ENCODE measurements at places on chromosomes 11 and 22. TPM values are rescaled to one million over a fixed set of nuclear protein-coding genes. Genes with fewer than 3 reads are reported as not detected.
A peak's percentile ranks its signal among the peaks of the same experiment; 100 is the strongest.

Gene CARD18
- not detected for total RNA-seq

DNA sequence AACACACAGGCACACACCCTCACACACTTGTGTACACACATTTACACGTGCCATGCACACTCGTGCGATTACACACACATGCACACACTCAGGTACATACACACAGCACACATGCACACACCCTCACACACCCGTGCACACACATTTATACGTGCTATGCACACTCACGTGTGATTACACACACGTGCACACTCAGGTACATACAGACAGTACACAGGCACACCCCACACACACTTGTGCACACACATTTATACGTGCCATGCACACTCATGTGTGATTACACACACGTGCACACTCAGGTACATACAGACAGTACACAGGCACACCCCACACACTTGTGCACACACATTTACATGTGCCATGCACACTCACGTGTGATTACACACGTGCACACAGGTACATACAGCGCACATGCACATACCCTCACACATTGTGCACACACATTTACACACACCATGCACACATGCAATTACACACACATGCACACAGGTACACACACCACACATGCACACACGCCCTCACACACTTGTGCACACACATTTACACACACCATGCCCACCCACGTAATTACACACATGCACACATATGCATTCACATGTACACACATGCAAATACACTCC is 4.6 kb downstream of the IFITM10 start:
- no peak overlapping the region for H3K27ac ChIP-seq
- H3K36me3 ChIP-seq, result no peaks in the 10 kb centered on the region
- peaks cover 5% of the 10 kb centered on the region for H3K4me1 ChIP-seq
- no peak overlapping the region for H3K4me3 ChIP-seq
- peaks cover 17% of the 10 kb centered on the region for H3K27me3 ChIP-seq
- DNase-seq, result no peak

- no peak for DNase-seq
- H3K27ac ChIP-seq, result peak overlapping the region; percentile 47
- no peaks in the 10 kb centered on the region for H3K27me3 ChIP-seq
- no peak overlapping the region for H3K4me3 ChIP-seq
- H3K4me1 ChIP-seq, result peaks cover 34% of the 10 kb centered on the region
Observed at GRCh38 chr11:129856036-129856435, 39.3 kb downstream of the NFRKB start.

- no peaks in the 10 kb centered on the region for H3K36me3 ChIP-seq
- H3K4me3 ChIP-seq, result no peak overlapping the region
- no peak overlapping the region for H3K27ac ChIP-seq
- no peak for DNase-seq
- H3K4me1 ChIP-seq, result peaks cover 8% of the 10 kb centered on the region
Observed at GRCh38 chr22:32758866-32759385, 42.6 kb upstream of the TIMP3 start.

GRCh38 chr11:74094393-74094792 is 76.4 kb downstream of the C2CD3 start:
- H3K4me1 ChIP-seq, result peaks cover 2% of the 10 kb centered on the region
- H3K27me3 ChIP-seq, result no peaks in the 10 kb centered on the region
- peaks cover 44% of the 10 kb centered on the region for H3K36me3 ChIP-seq
- no peak overlapping the region for H3K27ac ChIP-seq

GRCh38 chr11:74070723-74071492 is 62.0 kb upstream of the UCP3 start:
- no peak overlapping the region for H3K4me3 ChIP-seq
- H3K36me3 ChIP-seq, result peaks cover 50% of the 10 kb centered on the region
- peaks cover 7% of the 10 kb centered on the region for H3K4me1 ChIP-seq
- H3K27ac ChIP-seq, result no peak overlapping the region
- no peak for DNase-seq
- H3K27me3 ChIP-seq, result no peaks in the 10 kb centered on the region

DNA sequence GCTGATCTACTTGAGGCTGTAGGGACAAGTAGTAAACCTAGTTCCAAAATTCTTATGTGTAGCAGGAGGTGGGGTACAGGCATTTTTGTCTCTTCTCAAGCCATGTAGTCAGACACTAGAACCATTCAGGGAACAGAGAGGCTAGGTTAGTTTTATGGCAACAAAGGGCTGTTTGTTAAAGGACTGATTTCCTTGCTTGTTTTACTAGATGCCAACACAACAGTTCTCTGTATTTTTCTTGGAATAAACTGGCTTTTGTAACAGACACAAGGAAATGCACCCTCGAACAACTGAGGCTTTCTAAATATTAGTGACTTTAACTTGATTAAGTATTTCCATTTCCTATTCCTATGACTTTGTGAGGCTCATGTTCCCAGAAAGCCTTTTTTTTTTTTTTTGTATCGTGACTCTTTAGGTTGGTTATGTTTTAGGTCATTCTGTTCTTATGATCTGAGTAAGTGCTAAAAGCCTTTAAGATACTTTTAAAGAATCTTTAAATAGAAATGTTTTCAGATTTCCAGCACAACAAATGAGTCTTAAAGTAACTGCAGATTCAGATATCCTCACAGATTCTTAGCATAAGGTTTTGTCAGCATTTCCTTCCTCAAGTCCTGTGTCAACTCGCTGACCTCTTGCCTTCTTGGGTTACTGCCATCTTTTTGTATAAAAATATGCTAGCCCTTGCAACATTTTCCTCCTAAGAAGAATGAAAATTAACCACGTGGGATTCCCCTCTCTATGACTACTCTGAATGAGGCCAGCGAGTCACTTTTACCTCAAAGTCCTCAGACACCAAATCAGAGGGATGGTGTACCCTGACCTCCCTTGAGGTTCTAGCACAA is 92.5 kb downstream of the CCDC83 start:
- no peak for DNase-seq
- no peaks in the 10 kb centered on the region for H3K27me3 ChIP-seq
- peak overlapping the region; percentile 60 for H3K27ac ChIP-seq
- no peak overlapping the region for H3K4me3 ChIP-seq
- peaks cover 31% of the 10 kb centered on the region for H3K36me3 ChIP-seq

Gene FGF4
- not detected for total RNA-seq

- H3K36me3 ChIP-seq, result no peaks in the 10 kb centered on the region
- peak overlapping the region; percentile 59 for H3K4me3 ChIP-seq
- peak; percentile 47 for DNase-seq
- no peaks in the 10 kb centered on the region for H3K27me3 ChIP-seq
- no peak overlapping the region for H3K27ac ChIP-seq
Observed at GRCh38 chr22:49935561-49935960, 17.1 kb downstream of the CRELD2 start.

DNA sequence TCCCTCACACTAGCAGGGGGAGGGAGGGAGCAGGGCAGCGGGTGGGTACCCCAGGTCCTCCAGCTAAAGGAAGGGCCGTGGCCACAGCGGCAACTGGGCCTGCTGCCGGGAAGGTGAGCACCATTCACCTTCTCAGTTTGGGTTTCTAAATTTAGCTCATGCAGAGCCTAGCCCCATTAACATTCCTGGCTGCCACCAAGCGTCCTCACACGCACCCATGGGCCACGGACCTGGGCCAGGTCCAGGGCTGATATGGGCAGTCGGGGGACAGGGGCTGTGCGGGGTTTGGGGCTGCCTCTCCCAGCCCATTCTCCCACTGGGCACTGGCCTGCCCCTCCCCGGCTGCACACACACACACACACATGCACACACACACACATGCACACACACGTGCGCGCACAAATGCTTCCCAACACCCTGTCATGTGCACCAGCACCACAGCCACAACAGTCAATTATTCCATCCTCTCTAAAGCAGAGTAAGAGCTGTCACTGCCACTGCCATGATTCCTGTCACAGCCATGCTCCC is 28.7 kb downstream of the SYT7 start:
- peaks cover 36% of the 10 kb centered on the region for H3K27me3 ChIP-seq
- H3K27ac ChIP-seq, result no peak overlapping the region
- H3K36me3 ChIP-seq, result no peaks in the 10 kb centered on the region
- H3K4me3 ChIP-seq, result no peak overlapping the region

Gene PPP1CA
- 315 TPM for total RNA-seq

Gene BDNF
- total RNA-seq, result not detected

DNA sequence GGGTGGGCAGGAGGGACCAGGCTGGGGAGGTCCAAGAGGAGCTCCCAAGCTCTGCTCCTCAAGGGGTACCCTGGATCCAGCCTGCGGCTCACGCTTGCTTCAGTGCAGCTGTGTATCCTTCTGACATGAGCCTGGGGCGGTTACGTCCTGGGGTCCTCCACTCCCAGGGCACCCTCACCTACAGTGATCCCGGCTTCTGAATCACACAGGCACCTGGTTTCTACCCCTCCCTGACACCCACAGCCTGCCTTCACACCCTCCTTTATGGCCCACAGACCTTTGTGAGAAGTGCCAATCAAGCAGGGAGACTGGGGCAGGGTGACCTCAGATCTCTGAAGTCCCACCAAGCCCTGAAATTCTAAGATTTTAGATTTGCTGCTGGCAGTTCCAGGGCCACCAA is 1.5 kb downstream of the MPST start:
- peaks cover 5% of the 10 kb centered on the region for H3K36me3 ChIP-seq
- no peaks in the 10 kb centered on the region for H3K27me3 ChIP-seq
- H3K4me3 ChIP-seq, result peak overlapping the region; percentile 90
- no peak overlapping the region for H3K27ac ChIP-seq

DNA sequence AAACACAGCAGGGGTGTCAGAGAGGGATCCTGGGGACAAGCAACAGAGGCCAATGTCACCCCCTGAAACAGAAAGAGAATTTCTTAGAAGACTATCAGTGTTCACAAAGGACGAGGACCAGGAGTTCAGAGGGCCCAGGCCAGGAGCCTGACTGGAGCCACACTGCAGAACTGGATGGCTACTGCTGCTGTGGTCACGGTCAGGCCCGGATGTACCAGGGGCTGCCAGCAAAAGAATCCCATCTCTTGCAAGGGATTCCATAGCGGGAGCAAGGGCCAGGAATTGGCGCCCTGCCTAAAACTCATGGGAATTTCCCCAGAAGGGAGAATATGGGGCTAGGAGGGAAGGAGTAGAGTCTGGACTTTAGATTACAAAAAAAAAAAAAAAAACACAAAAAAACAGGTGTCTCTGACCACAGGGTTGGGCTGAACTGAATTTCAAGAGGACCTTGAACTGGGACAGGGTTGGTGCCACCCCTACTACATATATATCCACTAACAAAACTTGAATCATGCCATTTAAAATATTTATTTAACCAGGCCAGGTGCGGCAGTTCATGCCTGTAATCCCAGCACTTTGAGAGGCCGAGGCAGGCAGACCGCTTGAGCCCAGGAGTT is 15.7 kb upstream of the KCTD14 start:
- H3K27ac ChIP-seq, result no peak overlapping the region
- H3K27me3 ChIP-seq, result no peaks in the 10 kb centered on the region
- no peak overlapping the region for H3K4me3 ChIP-seq
- DNase-seq, result no peak

- H3K4me1 ChIP-seq, result no peaks in the 10 kb centered on the region
- H3K4me3 ChIP-seq, result no peak overlapping the region
- H3K27ac ChIP-seq, result no peak overlapping the region
- no peak for DNase-seq
- peaks cover 27% of the 10 kb centered on the region for H3K27me3 ChIP-seq
Observed at GRCh38 chr22:44225091-44225689, 44.5 kb downstream of the PARVG start.

DNA sequence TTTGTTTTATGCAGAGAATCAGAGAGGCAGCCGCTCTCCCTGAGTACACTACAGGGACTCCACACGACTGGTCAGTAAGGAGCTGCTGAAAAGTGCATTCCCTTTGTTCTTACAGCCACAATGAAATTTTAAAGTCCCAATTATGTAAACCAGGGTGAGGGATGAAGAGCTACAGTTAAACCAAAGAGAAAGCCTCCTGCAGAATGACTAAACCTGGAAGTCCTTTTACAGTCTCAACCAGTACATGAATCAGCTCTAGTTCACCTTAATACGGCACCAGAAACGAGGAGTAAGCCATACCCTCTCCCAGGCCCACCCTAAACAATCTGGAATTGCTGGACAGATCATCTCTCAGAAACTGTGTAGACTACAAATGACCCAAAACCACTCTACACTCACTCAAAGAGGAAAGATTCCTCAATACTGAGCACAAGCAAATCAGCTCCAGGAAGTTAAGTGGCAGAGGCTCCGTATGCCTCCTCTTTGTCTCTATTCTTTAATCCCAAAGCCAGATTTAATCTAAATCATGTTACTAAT is 113.1 kb downstream of the RBFOX2 start:
- DNase-seq, result no peak
- H3K4me3 ChIP-seq, result no peak overlapping the region
- peaks cover 2% of the 10 kb centered on the region for H3K27me3 ChIP-seq
- no peaks in the 10 kb centered on the region for H3K36me3 ChIP-seq
- peaks cover 7% of the 10 kb centered on the region for H3K4me1 ChIP-seq

Gene POU2AF3
- total RNA-seq, result not detected

DNA sequence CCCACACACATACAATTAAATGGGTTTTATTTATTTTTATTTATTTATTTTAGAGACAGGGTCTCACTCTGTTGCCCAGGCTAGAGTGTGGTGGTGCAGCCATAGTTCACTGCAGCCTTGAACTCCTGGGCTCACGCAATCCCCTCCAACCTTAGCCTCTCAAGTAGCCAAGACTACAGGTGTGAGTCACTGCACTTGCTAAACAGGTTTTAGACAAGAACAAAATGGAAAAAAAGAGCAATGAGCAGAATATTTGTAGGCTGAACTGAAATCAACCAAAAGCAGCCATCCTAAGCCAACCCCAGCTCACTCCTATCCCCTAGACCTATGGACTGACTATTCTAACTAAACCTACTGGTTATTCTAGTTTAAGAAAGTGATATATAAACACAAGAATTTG is 37.8 kb downstream of the MRE11 start:
- no peak for DNase-seq
- no peaks in the 10 kb centered on the region for H3K27me3 ChIP-seq

- peaks cover 5% of the 10 kb centered on the region for H3K27me3 ChIP-seq
- peak overlapping the region; percentile 97 for H3K4me3 ChIP-seq
- H3K36me3 ChIP-seq, result peaks cover 19% of the 10 kb centered on the region
- H3K4me1 ChIP-seq, result peaks cover 47% of the 10 kb centered on the region
- peak overlapping the region; percentile 99 for H3K27ac ChIP-seq
Observed at GRCh38 chr11:65418431-65418680, 4.2 kb upstream of the NEAT1 start.

GRCh38 chr22:45709866-45710265 is 38.2 kb downstream of the ATXN10 start:
- no peak for DNase-seq
- H3K4me1 ChIP-seq, result peaks cover 20% of the 10 kb centered on the region
- H3K36me3 ChIP-seq, result peaks cover 39% of the 10 kb centered on the region
- no peaks in the 10 kb centered on the region for H3K27me3 ChIP-seq

DNA sequence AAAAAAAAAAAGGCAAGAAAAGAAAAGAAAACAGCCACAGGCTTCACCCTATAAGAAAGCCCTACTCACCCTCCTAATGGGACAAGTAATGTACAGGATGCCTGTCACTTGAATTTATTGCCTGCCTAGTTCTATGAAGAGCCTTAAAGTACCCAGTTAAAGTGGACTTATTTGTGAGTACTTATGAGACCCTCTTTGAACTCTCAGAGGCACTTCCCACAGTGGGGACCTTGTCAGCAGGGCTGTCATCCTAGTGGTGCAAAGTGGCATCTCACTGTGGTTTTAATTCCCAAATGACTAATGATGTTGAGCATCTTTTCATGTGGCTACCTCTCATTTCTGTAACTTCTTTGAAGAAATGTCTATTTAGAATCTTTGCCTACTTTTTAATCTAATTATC is 41.8 kb upstream of the BARX2 start:
- H3K27me3 ChIP-seq, result no peaks in the 10 kb centered on the region
- no peak for DNase-seq
- no peaks in the 10 kb centered on the region for H3K36me3 ChIP-seq
- no peak overlapping the region for H3K4me3 ChIP-seq

Data from activated CD4-positive, alpha-beta memory T cell treated with anti-CD3 and anti-CD28 coated beads, Interleukin-2, amount 10 ng/mL, durations not matched to agents 7 days and 5 days (primary cell).